ENCODE measurements at places on chromosomes 12 and 14.

DNA sequence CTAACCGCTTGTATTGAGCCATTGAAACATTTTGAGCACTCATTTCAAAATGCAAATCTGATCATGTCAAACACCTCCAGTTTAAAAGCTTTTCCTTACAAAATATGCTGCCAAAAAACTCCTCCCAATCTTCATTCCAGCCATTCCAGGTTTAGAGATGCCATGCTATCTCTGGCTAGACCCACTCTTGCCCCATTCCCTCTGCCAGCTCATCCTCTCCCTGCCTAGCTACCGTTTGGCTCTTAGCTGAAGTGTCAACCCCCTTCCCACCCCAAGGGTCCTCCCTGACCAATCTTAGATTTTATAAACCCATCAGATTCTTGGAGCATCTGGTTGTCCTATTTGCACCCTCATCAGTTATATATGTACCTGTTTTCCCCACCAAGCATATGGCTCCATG is 75.0 kb downstream of the SCAF11 start:
- DNase-seq: no peak

DNA sequence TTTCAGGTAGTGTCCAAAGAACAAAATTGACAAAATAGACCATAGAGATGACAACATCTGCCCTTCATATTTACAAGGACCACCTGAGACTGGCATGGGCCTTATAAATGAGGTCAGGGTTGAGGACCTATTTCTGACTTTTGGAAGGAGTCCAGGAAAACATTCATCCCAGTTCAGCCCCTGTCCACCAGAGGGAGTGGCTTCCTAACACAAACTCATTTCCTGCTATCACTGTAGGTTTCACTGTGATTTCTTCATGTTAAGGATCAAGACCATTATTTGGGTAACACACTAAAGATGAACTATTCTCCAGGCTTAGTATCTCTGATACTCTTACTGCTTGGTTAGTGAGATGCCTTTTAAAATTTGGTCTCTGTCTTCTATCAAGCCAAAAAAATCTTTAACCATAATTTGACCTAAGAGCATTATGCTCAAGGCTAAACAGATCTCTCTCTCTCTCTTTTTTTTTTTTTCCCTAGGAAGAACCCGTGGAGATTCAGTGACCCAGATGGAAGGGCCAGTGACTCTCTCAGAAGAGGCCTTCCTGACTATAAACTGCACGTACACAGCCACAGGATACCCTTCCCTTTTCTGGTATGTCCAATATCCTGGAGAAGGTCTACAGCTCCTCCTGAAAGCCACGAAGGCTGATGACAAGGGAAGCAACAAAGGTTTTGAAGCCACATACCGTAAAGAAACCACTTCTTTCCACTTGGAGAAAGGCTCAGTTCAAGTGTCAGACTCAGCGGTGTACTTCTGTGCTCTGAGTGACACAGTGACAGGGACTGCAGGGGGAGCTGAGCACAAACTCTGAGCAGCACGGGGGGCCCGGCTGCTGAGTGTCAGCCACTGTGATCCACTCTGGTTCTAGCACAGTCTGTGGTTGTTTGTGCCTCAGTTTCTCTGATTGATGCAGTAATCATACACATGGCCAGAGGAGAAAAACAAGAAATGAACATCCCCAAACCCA is 267.6 kb upstream of the OR4E1 start:
- DNase-seq: peak; percentile 11

GRCh38 chr12:79688376-79689060 is 2.2 kb downstream of the PAWR start:
- DNase-seq: no peak

DNA sequence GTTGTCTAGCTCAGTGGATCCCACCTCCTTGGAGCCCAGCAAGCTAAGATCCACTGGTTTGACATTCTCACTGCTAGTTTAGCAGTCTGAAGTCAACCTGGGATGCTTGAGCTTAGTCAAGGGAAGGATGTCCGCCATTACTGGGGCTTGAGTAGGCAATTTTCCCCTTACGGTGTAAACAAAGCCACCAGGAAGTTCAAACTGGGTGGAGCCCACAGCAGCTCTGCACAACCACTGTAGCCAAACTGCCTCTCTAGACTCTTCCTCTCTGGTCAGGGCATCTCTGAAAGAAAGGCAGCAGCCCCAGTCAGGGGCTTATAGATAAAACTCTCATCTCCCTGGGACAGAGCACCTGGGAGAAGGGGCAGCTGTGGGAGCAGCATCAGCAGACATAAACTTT is 16.7 kb upstream of the TAS2R43 start:
- no peak for DNase-seq

GRCh38 chr12:78530100-78530765 is 334.3 kb upstream of the SYT1 start:
- DNase-seq: no peak

DNA sequence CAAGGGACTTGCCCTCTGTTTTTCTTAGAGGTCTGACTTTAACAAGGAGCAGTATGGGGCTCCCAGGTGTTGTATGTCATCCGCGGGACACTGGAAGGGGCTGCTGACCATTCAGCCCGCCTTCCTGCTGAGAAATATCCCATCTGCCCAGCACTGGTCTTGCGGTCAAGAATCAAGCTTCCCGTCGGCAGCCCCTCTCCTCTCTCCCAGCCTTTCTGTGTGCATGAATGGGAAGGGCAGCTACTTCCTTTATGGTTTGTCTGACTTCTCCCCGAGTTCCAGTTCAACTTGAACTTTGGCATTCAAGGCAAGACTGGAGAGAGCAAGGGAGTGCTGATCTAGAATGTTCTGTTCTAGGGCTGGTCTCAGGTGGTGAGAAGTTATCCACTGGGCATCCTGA is 51.5 kb downstream of the PSMA6 start:
- DNase-seq: no peak

DNA sequence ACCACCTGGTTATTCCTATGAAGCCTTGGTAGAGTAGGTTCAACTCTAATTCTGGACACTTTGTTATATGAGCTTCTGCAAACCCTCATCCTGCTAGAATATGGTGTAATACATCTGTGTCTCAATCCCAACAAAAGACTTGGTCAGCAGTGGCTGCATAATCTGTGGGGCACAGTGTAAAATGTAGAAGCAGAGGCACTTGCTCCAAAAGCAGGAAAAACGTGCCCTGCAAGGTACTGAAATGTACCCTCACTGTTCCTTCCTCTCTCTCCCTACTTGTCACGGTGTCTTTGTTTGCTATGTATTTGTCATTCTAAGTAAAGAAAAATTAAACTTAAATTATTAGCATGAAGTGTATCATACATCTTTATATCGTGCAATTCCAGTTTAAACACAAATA is 267.9 kb downstream of the BCL11B start:
- DNase-seq: no peak

DNA sequence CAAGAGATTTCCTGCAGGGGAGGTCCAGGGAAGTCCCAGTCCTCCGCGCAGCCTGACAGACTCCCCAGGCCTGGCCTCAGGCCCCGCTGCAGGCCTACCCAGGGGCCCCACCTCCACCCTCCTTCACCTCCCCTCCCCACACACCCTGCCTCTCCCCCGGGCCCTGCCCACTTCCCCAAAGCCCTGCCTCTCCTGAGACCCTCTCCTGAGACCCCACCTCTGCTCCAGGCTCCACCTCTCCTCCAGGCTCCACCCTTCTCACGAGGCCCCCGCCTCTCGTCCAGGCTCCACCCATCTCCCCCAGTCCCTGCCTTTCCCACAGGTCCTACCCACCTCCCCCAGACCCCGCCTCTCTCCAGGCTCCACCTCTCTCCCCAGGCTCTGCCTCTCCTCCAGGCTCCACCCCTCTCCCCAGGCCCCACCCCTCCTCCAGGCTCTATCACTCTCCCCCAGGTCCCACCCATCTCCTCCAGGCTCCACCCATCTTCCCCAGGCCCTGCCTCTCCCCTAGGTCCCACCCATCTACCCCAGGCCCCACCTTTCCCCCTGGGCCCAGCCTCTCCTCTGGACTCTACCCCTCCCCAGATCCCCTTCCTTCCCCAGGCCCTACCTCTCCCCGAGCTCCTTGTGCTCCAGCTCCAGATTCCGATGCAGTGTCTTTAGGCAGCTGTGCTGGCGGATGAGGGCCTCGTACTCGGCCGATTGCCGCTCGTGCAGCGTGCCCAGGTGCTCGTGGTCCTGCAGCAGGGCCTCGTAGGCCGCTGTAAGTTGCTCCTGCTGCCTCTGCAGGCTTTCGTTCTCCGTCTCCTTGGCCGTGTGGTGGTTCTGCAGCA is 58.8 kb upstream of the GPR68 start:
- DNase-seq: no peak

- DNase-seq: peak; percentile 85
Measured at GRCh38 chr14:69685716-69686115, 74.3 kb downstream of the SUSD6 start.

DNA sequence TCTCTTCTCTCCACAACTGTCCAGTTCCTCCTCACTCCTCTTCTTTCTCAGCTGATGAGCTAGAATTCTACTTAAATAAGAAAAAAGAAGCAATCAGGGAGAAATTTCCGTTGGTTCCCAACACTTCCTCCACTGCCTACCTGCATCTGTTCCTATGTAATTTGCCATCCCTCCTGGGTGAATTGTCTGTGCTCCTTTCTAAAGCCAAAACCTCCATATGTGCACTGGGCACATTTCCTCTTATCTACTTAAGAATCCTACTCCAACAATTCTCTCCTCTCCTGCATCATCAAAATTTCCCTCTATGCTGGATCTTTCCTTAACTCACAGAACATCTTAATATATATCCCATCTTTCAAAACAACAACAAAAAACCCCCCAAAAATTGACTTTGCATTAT is 35.2 kb downstream of the GPR65 start:
- no peak for DNase-seq

GRCh38 chr12:116266168-116266601 is 11.3 kb downstream of the MED13L start:
- DNase-seq: peak; percentile 31

DNA sequence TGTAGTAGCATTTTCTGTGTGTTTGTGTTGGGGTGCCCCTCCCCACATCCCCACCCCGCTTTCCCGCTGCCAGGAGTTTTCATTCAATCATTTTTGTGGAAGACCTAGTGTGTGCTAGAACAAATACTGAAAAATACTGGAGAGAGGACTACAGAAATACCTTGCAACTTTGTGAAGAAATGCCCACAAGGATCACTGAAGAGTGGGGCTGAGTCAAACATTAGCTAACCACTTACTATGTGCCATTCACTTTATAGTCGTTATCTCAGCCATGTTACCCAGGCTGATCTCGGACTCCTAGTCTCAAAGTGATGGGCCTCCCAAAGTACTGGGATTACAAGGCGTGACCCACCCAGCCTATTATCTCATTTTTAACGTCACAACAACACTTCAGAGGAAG is 559 bp upstream of the LMBR1L start:
- DNase-seq: no peak

GRCh38 chr14:89386212-89386886 is 30.7 kb downstream of the FOXN3 start:
- peak; percentile 66 for DNase-seq

DNA sequence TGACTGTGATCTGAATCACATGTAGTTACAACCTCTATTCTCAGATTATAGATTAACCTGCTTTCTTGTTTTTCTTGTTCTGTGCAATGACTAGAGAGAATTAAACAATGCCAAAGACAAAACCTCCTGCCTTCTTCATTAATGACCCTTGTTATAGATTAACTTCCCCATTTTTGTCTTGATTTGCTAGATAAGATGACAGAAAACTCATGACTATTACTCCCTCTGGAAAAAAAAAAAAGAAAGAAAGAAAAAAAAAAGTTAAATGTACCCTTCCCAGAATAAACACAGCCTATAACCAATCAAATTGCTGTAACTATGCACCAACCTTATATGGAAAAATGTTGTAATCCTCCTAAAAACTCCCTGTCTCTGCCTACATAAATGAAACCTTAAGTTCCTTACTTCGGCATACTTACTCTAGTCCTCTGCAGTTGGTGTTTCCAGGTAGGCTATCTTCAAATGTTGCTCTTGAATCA is 41.1 kb upstream of the PCED1B start:
- no peak for DNase-seq

- DNase-seq: no peak
Measured at GRCh38 chr12:22374508-22374907, 40.0 kb upstream of the ST8SIA1 start.

DNA sequence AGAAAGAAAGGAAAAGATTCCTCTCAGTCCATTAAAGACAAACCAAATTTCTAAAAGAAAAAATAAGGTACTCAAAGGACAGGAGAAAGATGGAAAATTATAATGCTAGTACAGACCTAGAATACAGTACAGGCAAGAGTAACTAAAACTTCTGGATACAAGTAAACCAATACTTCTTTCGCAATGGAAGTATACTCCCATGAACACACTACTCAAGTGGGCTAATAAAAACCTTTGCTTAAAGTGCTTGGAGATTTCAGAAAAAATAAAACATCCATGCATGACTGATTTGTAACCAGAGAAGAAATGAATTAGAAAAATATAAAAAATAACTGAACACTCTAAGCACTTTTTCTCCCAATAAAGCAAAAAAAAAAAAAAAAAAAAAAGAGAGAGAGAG is 3.5 kb downstream of the ZBTB25 start:
- no peak for DNase-seq

DNA sequence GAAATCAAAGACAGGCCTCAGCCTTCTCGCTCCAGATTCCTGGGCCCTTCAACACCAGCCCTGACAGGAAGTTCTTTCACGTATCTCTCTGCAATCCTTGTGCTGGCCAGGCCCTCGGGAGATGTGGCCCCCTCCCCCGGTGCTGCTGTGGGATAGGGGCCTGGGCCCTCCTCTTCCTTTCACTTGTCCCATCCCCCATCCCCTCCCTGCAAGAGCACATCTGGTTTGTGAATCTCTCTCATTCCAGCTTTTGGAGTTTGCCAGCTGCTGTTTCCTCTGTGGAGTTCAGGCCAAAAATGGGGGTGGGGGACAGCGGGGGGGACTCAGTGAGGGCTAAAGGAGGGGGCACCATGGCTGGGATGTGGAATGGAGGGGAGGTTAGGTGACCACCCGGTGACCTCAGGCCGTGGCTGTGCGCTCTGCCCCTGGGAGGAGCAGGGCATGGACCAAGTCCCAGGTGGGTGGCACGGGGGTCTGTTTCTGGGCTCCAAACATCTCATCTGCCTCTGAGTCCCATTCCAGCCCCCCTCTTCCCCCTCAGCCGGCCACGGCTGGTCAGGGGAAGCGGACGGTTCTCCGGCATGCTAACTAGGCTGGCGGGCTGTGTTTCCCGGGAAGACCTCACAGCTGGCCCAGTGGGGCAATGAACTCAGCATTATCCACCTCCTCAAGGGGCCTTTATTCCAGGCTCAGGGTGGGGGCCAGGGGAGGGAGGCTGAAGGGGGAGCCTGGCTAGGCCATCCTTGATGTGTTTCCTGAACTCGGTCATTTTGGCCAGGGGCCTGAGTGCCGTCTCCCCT is 7.4 kb downstream of the LRP1 start:
- DNase-seq: no peak

DNA sequence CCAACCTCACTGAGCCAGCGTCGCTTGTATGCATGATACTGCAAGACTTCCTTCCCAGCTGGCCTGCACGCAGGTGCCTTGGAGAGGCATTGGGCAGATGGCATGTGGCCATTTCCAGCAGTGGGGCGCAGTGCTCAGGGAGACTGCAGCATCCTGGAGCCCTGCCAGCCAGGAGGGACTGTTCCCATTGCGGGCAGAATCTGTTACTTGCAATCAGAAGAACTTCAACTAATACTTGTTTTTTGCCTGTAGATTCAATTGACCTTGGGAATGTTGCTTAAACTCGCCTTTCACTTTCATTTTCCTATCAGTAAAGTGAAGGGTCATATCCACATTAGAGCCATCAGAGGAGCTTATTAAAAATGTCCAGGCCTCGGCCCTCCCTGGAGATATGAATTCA is 29.8 kb downstream of the ANKRD9 start:
- DNase-seq: peak; percentile 68

- DNase-seq: no peak
Measured at GRCh38 chr12:132886529-132887477, 602 bp downstream of the CHFR start.

- DNase-seq: no peak
Measured at GRCh38 chr14:99420711-99421110, 59.9 kb downstream of the SETD3 start.

- no peak for DNase-seq
Measured at GRCh38 chr14:22513066-22513812, 75.8 kb downstream of the DAD1 start.
